ENCODE measurements at places on chromosomes 6 and 20.

- DNase-seq: peak; percentile 15
These were observed 2.5 kb upstream of the SLC17A9 start for GRCh38 chr20:62949962-62950361.

- no peak for DNase-seq
These were observed 647.8 kb downstream of the CD109 start for GRCh38 chr6:74343804-74344203.

GRCh38 chr6:37794825-37795224 lies 24.7 kb upstream of the ZFAND3 start:
- no peak for DNase-seq

- peak; percentile 50 for DNase-seq
These were observed 27.7 kb downstream of the FAM50B start for GRCh38 chr6:3876866-3877265.

DNA sequence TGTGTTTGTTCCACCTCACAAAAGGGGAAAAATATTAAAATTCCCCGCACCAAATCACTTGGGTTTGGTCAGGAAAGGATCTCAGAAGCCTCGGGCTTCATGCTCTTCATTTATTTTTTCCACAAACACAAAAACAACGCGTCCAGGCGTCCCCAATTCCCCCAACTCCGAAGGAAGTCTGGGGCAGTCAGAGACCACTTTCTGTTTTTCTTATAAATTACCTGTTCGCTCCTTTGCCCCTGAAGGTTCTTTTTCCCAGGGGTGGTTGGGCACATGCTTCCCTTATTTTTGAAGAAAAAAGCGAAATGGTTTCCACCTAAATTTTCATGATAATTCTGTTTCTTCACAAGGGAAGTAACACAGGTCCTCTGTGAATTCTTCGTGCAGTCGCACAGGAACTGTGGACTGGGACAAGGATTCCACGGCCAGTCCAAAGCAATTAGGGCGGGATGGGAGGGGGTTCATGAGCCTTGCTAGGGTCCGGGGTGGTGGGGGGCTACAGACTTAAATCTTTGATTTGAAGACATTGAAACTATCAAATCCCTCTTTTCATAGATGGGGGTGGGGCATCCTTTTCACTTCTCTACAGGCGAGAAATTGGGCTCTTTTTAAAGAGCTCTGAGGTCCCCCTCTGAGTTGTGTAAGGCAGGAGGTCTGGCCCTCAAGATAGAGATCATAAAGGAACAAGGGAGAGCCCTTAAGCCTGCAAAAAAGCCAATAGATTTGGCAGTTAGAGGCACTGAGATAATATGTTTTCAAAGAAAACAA lies 30.5 kb upstream of the HFE start:
- peak; percentile 31 for DNase-seq
